Stimulated activated naive CD4-positive, alpha-beta T cell (primary cell): ENCODE measurements at places on chromosomes 5 and 9.
A peak's percentile ranks its signal among the peaks of the same experiment; 100 is the strongest.

DNA sequence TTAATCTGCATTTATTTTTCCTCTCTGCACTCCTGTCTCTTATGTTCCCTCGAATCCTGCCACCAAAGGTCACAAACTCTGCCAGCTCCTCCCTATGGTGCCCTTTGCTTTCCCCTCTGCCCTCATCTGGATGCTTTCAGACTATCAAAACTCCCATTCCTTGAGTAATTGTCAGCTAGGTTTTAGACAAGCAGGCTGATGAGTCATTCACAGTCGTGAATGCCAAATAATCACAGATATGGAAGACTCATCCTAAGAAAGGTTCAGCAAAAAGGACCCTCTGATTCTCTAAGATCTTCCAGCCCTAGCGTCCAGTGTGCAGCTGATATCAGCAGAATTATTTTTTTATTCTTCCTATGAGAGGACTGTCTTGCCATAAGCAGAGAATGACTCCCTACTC lies 104.5 kb upstream of the NUDT12 start:
- DNase-seq: no peak

GRCh38 chr5:133390416-133391353 lies 221.7 kb downstream of the FSTL4 start:
- no peak for DNase-seq

GRCh38 chr5:180816608-180817534 lies 14.3 kb upstream of the MGAT1 start:
- DNase-seq: no peak

GRCh38 chr9:12705738-12706391 lies 12.7 kb downstream of the TYRP1 start:
- no peak for DNase-seq

GRCh38 chr5:115766608-115767007 lies 49.9 kb downstream of the CDO1 start:
- no peak for DNase-seq

DNA sequence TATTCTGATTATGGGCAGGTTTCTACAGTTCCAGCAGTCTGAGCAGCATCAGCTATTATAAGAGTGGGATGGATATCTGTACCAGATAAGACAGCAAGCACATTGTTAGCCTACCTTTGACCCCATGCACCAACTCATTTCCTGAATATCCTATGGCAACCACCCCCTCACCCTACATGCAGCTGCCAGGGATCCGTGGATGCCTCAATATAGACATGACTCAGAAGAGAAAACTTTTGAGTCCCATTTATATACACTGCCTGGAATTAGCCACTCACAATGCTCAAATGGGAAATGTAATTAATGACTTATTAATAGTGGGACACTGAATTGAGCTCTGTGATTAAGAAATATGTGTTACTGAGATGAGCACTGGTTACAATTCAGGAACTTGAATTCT lies 124.4 kb downstream of the SSBP2 start:
- no peak for DNase-seq

GRCh38 chr9:122562134-122562760 lies 9.3 kb downstream of the OR1N2 start:
- no peak for DNase-seq

- DNase-seq: no peak
Measured at GRCh38 chr9:121690316-121690715, 38.9 kb downstream of the DAB2IP start.

GRCh38 chr9:100222674-100223073 lies 123.6 kb downstream of the INVS start:
- DNase-seq: no peak

DNA sequence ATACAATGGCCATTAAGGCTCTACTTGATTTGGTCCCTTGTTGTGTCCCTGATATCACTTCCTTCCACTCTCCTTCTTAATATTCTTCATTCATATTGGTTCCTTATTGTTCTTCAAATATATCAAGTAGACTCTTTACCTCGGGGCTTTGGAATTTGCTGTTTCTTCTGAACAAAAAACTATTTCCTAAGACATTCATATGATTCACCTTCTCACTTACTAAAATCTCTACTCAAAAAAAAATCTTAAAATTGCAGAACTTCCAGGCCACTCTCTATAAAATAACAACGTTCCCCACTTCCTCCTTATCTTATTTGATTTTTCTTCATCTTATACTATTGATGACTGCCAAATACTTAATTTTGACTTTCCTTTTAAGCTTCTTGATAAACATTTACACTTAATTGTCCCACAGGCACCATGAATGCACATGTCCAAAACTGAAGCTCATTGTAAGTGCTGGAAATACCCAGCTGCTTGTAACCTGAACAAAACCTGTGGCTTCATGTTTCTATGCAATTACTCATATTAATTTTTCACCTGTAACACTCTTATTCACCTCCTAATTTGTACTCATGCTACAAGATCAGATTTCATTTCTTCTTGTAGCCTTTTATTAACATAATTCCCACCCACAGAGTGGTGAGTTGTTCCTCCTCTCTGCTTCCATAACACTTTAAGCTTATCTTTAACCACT lies 58.4 kb upstream of the NUDT12 start:
- DNase-seq: no peak

GRCh38 chr9:135550344-135550918 lies 4.5 kb downstream of the OBP2A start:
- DNase-seq: no peak

DNA sequence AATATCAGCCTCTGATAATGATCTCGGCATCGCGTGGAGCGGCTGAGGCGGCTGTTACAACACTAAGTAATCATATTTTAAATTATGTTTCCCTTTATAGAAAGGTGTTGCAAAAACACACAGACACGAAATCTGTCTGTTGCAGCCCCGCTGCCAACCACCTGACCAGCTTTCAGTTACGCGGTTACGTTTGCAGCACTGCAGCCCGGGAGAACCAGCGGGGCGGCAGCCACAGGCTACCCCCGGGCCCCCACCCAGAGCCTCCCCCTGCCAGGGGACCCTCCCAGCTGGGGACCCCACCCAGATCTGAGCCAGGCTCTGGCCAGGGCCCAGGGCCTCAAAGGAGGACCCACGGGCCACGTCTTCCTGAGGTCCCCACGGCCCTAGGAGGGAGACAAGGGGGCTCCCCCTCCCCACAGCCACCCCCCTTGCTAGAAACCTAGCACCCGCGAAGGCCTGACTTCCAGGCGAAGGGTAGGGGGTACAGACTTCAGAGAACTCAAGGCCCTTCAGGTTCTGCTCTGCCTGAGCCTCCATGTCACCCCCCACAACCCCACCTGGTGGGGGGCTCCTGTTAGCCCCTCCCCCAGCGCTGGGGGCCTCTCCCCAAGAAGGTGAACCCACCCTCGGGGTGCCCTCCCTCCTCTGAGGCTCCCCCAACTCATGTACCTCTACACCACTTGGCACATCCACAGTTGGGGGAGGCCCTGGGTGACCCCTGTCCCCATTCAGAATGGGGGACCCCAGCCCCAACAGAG lies 6.0 kb downstream of the NACC2 start:
- no peak for DNase-seq

- DNase-seq: no peak
Measured at GRCh38 chr9:68585034-68585761, 44.5 kb upstream of the TMEM252 start.

- DNase-seq: no peak
Measured at GRCh38 chr5:80656425-80656824, 1.6 kb upstream of the DHFR start.

DNA sequence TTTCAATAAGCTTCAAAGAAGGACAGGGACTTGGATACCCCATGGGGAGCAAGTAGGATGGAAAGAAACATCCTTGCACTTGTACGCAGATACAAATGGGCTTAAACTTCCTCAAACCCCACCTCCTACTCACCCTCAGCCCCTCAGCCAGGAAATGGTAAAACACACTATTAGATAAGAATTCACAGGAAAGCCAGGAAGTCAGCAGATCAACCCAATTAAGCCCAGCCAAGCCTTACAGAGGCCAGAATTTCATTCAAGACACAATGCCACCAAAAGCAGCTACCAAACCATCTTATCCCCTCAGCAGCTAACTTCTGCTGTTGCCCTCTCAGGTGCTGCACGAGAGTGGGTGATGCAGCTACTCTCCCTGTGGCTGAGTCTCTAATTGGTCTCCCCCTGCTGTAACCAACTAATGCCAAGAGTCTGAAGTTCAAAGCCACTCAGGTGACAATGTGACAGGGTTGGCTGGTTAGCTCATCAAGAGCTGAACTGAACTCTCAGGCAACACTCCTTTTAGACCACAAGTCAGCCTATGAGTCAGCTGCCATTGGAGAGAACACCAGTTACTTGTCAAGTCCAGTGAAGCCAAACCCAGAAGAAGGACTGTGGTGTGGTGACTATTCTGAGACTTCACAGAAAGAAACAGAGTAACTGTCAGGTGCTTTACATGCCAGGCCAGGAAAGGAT lies 201.9 kb downstream of the ZNF608 start:
- DNase-seq: no peak

DNA sequence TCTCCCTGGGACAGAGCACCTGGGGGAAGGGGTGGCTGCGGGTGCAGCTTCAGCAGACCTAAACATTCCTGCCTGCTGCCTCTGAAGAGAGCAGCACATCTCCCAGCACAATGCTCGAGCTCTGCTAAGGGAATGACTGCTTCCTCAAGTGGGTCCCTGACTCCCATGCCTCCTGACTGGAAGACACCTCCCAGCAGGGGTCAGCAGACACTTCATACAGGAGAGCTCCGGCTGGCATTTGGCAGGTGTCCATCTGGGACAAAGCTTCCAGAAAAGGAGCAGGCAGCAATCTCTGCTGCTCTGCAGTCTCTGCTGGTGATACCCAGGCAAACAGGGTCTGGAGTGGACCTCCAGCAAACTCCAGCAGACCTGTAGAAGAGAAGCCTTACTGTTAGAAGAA lies 77.2 kb downstream of the SLCO6A1 start:
- DNase-seq: no peak

DNA sequence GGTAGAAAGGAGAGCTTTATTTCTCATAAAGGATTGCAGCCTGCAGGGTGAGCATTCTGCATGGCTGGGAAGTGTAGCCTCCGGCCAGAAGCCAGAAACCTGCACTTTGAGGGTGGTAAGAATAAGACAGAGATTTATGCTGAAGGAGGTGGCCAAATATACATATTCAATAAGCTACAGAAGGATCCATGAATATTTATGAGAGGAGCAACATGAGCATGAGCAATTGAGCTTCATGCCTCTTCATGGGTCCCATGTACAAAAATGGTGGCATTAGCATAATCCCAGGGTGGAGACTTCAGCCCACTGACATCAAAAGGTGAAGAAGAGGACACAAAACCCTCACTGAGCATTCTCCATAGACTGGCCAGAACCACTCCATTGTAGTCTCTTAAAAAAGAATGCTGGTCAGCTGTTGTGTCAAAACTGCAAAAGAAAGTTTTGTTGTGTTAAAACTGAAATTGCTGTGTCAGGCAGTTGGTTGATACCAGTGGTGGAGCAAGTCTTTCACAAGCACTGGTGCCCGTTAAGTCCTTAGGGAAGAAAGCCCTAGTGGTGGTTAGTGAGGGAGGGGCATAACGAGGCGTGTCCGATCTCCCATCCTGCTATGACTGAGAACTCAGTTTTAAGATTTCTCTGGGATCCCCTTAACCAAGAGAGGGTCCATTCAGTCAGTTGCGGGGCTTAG lies 160.8 kb upstream of the MAP1B start:
- no peak for DNase-seq

- no peak for DNase-seq
Measured at GRCh38 chr9:81108391-81108790, 581.0 kb downstream of the TLE1 start.

GRCh38 chr9:136886610-136887597 lies 588 bp downstream of the TRAF2 start:
- DNase-seq: no peak

- no peak for DNase-seq
Measured at GRCh38 chr9:8732367-8733075, 932.9 kb upstream of the DMAC1 start.

DNA sequence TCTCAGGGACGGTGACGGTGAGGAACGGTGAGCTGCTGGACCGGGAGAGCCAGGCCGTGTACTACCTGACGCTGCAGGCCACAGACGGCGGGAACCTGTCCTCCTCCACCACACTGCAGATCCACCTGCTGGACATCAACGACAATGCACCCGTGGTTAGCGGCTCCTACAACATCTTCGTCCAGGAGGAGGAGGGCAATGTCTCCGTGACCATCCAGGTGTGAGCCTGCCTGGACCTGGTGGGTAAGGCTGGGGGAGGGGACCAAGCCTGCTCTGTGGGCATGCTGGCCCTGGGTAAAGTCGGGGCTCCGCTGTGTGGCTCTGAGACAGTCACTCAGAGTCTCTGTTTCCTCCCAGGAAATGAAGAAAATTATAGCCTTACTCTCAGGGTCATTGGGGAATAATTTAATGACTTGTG lies 29.3 kb downstream of the CDHR2 start:
- peak; percentile 11 for DNase-seq

DNA sequence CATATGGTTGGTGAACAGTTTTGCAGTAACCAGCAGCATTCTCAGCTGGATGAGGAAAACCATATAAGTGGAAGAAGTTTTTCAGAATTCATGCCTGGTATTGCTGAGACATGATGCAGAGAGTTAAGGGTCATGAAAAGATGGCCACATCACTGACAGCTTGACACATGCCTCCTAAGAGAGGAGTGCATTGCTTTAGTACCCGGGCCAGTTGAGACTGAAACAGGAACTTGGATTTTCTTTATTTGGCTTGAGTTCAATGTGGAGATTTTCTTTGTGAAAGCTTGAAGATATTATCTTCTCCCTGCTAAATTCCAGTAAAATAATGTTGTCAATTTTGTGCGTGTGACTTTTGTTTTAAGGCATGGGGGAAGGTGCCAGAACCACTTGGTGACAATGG lies 35.8 kb downstream of the HACD4 start:
- DNase-seq: no peak

GRCh38 chr5:41067714-41068568 lies 3.2 kb downstream of the MROH2B start:
- no peak for DNase-seq

- DNase-seq: peak; percentile 76
Measured at GRCh38 chr5:149381986-149382338, 2.9 kb upstream of the IL17B start.

DNA sequence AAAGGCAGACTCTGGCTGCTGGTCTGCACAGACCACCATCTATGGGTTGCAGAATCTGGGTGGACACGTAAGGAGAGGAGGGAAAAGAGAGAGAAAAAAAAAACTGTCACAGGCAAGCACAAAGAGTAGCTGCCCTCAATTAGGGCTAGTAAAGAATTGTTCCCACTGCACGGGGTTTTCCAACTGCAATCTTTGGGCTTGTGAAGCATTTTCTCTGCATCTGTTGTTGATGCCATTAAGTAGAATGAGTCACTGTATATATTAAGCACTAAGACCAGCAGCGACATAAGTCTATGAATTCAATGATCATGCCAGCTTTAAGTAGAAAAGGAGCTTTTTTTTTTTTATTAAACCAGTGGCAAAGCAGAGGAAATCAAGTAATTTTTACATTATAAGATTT lies 40.2 kb downstream of the MED10 start:
- no peak for DNase-seq

DNA sequence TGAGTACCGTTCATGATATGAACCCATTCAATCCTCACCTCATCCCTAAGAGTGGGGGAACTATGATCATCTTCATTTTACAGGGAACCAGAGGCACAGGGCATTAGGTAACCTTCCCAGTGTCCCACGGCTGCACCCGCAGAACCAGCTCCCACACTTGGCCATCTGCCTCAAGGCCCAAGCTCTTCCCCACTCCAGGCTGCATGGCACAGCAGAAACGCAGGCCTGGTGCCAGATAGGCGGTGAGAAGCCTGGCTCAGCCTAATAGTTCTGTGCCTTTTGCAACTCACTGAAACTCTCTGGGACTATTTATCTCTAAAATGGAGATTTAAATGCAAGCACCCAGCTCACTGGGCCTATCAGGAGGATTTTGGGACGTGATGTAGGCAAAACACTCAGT lies 90.8 kb upstream of the ZNF618 start:
- DNase-seq: no peak

GRCh38 chr9:133881671-133882381 lies 110.3 kb downstream of the VAV2 start:
- no peak for DNase-seq
